ENCODE measurements at places on chromosomes 7 and 10. TPM values are rescaled to one million over a fixed set of nuclear protein-coding genes. Genes with fewer than 3 reads are reported as not detected.

Gene CDC14C
- total RNA-seq: not detected

DNA sequence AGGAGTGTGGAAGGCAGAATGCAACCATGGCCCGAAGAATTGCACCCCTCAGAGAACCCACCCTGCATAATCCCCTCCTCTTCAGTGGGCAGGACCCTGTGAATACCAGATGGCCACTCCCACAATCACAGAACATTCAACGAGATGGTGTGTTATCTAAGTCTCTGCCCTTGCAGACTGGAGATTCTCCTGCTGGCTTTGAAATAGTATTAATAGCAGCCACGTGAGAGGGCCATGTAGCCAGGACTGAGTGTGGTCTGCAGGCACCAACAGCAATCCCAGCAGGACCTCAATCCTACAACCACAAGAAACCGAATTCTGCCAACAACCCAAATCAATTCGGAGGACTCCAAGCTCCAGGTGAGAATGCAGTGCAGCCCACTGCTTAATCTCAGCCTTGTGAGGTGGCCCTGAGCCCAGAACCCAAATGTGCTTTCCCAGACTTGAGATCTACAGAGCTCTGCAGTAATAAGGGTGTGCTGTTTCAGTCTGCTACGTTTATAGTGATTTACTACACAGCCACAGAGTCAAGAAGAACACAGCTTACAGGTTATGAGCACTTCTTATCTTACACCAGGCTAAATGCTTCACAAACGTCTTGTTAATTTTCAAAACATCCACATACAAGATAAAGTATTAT, 72.1 kb downstream of the VOPP1 start:
- H3K36me3 ChIP-seq: peaks cover 14% of the 10 kb centered on the region
- peaks cover 24% of the 10 kb centered on the region for H3K4me1 ChIP-seq
- H3K27me3 ChIP-seq: no peaks in the 10 kb centered on the region
- H3K27ac ChIP-seq: no peak overlapping the region
- H3K4me3 ChIP-seq: no peak overlapping the region
- no peak for DNase-seq

DNA sequence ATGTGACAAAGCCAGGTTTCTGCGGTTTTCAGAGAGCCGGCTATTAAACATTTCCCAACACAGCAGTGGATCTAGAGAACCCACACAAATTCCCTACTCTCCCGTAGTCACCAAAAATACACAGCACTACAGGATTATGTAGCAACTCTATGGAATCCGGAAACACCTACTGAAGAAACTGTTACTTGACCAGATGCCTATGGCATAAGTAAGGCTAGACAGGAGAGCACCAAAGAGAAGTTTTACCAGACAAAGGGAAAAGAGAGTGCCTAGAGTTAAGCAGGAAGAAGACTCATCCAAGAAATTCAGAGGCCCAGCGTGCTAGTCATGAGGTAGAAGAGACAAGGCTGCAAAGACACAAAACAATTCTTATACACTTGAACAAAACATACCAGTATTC, 321.1 kb downstream of the PARD3 start:
- no peaks in the 10 kb centered on the region for H3K36me3 ChIP-seq
- no peak for DNase-seq
- no peaks in the 10 kb centered on the region for H3K4me1 ChIP-seq
- H3K27ac ChIP-seq: no peak overlapping the region

DNA sequence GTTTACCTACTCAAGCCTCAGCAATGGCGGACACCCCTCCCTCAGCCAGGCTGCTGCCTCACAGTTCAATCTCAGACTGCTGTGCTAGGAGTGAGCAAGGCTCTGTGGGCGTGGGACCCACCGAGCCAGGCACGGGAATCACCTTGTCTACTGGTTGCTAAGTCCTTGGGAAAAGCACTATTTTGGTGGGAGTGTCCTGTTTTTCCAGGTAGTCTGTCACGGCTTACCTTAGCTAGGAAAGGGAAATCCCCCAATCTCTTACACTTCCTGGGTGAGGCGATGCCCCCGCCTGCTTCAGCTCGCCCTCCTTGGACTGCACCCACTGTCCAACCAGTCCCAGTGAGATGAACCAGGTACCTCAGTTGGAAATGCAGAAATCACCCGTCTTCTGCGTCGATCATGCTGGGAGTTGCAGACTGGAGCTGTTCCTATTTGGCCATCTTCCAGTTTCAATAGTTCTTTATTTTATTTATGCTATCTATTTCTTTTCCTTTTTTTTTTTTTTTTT, at the start of gene HYAL4:
HYAL4 (plus strand) TSS at position 458 of the 508 bp plus-strand sequence. CDS start 23,105 bp downstream, outside the sequence.
- H3K27me3 ChIP-seq: no peaks in the 10 kb centered on the region
- no peak within 1 kb of the TSS for H3K27ac ChIP-seq
- no peak within 1 kb of the TSS for H3K4me3 ChIP-seq
- no peaks in the 10 kb centered on the region for H3K36me3 ChIP-seq
- DNase-seq: no peak
- H3K4me1 ChIP-seq: no peaks in the 10 kb centered on the region

DNA sequence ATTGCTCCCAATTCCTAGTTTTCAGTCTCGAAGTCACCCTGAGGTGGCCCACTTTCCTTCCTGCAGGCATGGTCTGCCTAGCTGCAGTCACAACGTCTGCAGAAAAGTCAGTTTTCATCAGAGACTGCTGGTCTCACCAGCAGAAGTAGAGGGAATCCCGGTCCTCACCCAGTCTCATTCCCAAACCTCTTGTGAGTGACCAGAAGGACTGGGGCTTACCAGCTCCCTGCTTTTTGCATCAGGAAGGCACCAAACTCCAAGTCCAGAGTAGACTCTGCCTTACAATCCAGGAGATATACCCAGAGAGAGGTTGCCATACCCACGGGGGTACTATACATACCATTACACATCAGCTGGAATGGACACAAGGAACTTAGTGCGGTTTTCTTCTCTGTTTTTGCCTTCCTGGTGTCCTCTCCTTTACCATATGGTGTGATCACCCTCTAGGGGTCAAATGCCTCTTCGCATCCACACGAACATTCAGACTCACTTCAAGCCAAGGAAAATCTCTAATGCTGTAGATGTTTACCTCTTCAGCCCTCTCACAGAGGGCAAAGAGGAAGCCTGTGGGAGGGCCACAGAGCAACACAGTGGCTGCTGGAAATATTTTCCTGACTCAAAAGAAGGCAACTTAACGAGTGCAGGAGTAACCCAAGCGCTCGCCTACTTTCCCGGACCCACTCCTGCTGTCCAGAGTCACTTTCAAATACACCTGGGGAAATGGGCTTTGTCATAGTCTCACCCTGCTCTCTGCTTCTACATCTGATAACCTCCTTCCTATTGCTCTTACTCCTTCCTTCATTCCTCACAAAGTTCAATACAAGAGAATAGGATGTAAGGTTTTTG, 220.9 kb downstream of the C7orf25 start:
- DNase-seq: no peak
- no peaks in the 10 kb centered on the region for H3K27me3 ChIP-seq
- no peak overlapping the region for H3K27ac ChIP-seq
